ENCODE measurements at places on chromosomes 2 and 18.

DNA sequence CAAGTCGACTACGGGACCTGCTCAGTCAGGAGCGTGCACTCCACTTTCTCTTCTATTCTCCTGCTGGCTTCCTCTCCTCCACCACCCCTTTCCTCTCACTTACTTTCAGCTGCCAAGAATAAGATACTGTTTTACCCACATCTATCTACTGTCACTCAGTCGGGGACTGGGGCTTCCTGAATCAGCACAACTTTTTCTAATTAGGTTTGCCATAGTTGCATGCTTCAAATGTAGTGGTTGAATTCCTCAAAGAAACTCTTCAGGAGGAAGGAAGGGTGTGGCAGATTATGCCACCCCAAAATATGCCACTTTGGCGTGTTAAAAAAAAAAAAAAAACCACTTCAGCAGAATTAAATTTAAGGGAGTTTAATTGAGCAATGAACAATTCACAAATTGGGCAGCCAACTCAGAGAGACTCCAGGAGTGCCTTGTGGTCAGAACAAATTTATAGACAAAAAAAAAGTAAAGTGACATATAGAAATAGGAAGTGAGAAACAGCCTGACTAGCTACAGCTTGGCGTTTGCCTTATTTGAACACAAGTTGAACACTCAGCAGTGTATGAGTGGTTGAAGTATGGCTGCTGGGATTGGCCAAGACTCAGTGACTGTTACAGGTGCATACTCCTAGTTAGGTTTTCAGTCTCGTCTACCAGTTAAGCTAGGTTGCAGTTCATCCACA is 32.5 kb upstream of the RMDN2 start:
- no peak for DNase-seq

GRCh38 chr2:33441235-33441810 is 35.1 kb upstream of the RASGRP3 start:
- peak; percentile 39 for DNase-seq

GRCh38 chr2:204183608-204184007 is 247.0 kb downstream of the ICOS start:
- DNase-seq: no peak

- no peak for DNase-seq
Observed at GRCh38 chr2:74566076-74566753, 11.7 kb downstream of the DOK1 start.

DNA sequence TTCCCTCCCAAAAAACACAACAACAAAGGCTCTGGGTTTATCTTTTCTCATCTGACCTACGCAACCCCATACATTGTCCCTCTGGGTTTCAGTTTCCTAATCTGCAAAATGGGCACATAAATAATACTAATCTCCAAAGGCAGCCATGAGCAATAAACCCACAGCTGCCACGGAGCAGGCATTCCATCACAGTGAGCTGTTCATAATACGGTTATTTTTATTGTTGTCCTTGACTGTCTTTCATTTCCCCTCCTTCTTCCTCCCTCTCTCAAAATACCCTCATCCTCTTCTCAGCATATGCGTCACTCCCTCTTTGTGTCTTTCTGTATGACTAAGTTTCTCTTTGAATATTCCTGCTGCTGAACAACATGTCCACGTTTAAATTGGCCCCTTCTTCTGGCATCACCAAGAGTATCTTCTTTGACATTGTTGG is 129.8 kb upstream of the CAB39 start:
- DNase-seq: no peak

DNA sequence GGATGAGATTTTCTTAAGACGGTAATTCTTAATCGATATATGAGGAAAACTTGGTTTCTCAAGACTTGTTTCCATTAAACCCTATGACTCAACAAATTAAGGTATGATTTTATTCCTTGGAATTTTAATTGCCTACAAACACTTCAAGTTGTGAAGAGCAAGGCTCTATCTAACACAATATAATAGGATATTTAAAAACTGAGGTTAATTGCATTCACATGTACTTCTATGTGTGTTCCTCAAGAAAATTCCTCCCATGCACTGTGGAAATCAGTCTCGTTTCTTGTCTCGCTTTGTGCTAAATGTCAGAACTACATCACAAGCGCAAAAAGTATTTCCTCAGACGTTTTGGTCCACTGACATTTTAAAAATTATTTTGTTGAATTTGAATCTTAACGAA is 109.6 kb upstream of the UNC80 start:
- DNase-seq: no peak

GRCh38 chr18:79483971-79484491 is 88.3 kb downstream of the NFATC1 start:
- DNase-seq: no peak

DNA sequence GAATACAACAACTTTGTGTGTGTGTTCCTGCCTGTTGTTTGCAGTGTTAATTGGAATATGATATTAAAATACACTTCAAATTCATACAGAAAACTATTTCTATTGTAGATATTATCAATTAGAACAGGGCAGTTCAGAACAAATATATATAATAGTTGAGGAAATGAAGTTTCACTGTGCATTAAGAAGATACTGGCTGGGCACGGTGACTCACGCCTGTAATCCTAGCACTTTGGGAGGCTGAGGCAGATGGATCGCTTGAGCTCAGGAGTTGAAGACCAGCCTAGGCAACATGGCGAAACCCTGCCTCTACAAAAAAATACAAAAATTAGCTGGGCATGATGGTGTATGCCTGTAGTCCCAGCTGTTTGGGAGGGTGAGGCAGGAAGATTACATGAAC is 79.3 kb downstream of the ASAP2 start:
- no peak for DNase-seq

DNA sequence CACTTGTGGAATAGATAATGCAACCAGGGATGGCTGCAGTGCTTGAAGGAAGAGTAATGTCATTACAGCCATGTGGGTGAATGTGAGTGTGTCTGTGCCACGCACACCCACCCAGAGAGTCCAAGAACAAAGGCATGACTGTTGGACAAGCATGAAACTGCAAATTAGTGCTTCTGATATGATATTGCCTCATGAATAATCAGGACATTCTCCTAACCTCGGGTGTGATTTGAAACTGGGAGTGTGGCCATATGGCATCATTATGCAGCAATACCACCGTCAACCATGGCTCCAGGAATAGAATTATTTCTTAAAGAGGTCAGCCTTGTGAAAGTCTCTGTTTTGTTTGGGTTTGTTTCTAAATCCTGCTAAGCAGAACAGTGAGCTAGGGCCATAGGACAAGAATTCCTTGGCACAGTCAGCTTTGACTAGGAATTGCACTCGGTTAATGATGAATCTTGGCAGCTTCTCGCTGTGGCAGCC is 678.0 kb upstream of the RAB6C start:
- no peak for DNase-seq

DNA sequence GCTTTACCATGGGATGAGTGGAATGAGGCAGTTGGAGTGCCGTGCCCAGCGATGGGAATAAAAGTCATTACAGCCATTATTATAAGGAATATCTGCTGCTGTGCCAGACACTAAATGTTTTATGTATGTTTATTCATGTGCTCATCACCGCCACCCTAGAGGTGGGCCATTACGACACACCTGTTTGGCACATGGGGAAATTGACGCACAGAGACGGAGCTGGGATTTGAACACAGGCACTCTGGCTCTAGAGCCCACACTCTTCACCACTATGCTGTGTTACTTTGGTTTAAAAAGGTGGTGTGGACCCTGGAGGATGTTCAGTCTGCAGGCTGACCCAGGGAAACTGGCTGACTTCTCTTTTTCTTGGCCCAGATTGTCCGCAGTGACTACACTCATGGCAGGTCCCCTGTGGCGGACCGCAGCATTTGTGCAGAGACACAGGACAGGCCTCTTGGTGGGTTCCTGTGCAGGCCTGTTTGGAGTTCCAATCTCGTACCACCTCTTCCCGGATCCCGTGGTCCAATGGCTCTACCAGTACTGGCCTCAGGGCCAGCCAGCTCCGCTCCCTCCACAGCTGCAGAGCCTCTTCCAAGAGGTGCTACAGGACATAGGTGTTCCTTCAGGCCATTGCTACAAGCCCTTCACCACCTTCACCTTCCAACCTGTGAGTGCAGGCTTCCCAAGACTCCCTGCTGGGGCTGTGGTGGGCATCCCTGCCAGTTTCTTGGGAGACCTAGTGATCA is 1.6 kb downstream of the TMEM177 start:
- DNase-seq: no peak

- DNase-seq: no peak
Observed at GRCh38 chr18:3712491-3712890, 262.5 kb downstream of the TGIF1 start.

GRCh38 chr2:86039178-86039962 is 66.3 kb downstream of the POLR1A start:
- DNase-seq: no peak

DNA sequence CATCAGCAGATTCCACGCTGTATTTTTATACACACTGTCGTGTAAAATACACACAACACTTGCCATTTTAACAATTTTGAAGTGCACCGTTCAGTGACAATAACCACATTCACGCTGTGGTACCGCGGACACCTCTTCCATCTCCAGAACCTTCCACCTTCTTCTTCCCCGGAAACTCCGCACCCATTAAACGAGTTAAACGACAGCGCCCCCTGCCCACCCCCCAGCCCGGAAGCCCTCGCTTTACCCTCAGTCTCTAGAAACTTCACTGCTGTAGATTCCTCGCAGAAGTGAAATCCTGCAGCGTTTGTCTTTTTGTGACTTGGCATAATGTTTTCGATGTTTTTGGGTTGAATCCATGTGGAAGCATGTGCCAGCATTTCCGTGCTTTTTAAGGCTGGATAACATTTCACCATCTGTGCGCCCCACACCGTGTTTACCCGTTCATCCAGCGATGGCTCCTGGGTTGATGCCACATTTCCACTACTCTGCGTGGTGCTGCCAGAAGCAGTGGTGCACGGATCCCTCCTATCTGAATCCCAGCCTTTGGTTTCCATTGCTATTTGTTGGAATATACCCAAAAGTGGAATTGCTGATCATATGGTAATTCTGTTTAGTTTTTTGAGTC is 32.0 kb upstream of the TMEM18 start:
- DNase-seq: no peak

- DNase-seq: no peak
Observed at GRCh38 chr2:235630718-235631296, 137.0 kb downstream of the AGAP1 start.

GRCh38 chr2:48107326-48107925 is 201.1 kb upstream of the FBXO11 start:
- no peak for DNase-seq

DNA sequence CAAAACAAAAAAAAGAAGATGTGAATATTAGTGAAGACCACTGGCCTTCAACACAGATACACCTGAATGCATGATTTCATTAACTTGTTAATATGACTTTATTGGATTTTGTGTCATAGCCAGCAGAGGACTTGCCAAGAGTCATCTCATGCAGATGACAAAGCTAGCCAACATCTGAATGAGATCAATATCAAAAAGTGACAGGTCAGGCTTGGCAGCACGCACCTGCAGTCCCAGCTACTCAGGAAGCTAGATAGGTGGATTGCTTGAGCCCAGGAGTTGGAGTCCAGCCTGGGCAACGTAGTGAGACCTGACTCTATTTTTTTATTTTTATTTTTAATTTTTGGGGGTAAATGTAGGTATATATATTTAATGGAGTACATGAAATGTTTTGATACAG is 54.5 kb upstream of the TGIF1 start:
- DNase-seq: no peak

GRCh38 chr2:176088048-176088936 is 4.2 kb upstream of the HOXD13 start:
- peak; percentile 22 for DNase-seq

GRCh38 chr2:190763901-190764514 is 115.1 kb downstream of the NAB1 start:
- DNase-seq: no peak

DNA sequence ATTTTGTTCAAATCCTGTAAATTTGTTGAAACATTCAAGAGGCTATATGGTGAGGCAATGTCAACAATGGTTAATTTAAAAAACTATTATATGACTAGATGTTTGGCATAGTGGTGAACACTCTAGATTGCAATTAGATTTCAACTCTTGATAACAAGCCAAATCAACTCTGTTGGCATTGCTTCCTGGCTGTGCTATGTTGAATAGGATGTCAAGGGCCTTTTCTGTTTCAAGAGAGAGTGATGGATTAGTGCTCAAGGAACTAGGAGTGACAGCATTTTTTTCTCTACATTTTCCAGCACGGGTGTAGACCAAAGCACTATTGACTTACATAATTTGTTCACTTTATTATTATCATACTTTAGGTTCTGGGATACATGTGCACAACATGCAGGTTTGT is 172.4 kb upstream of the KCNH7 start:
- DNase-seq: peak; percentile 85

DNA sequence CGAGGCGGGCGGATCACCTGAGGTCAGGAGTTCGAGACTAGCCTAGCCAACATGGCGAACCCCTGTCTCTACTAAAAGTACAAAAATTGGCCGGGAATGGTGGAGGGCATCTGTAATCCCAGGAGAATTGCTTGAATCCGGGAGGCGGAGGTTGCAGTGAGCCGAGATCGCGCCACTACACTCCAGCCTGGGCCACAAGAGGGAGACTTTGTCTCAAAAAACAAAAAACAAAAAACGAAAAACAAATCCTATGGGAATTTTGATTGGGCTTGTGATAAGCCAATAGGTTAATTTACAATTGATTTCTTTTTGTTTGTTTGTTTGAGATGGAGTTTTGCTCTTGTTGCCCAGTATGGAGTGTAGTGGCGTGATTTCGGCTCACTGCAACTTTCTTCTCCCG is 24.2 kb upstream of the TOGARAM2 start:
- no peak for DNase-seq

DNA sequence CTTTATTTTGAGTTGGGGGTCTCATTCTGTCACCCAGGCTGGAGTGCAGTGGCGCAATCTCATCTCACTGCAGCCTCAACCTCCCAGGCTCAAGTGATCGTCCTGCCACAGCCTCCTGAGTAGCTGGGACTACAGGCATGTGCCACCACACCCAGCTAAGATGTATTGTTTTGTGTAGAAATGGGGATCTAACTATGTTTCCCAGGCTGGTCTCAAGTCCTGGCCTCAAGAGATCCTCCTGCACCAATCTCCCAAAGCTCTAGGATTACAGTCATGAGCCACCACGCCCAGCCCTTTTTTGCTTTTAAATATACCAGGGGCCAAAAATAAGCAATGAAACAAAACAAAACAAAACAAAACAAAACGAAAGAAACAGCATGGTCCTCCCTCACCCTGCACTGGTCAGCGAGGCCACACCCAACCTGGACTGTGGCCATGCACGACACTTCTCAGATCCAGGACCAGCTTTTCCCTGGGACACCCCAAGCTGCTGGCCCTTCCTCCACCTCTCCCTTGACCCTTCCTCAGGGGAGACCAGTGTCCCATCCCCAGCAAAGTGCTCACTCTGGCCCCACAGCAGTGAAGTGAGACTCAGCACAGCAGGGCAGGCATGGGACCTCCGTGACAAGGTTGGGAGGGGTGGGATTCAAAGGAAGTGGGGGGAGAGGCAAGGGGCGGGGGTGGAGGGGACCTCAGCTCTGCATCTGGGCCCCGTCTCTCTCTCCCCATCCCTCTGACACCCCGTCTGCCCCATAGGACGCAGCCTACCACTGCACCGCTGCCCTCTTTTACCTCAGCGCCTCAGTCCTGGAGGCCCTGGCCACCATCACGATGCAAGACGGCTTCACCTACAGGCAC is 23.5 kb downstream of the MAL start:
- no peak for DNase-seq

GRCh38 chr18:32773382-32773712 is 524 bp upstream of the KLHL14 start:
- no peak for DNase-seq
